ENCODE measurements at places on chromosomes 7 and 10.

GRCh38 chr7:2195400-2196246, 37.1 kb downstream of the MAD1L1 start:
- DNase-seq = no peak

GRCh38 chr10:59995862-59996261, 89.5 kb upstream of the CCDC6 start:
- DNase-seq = no peak

DNA sequence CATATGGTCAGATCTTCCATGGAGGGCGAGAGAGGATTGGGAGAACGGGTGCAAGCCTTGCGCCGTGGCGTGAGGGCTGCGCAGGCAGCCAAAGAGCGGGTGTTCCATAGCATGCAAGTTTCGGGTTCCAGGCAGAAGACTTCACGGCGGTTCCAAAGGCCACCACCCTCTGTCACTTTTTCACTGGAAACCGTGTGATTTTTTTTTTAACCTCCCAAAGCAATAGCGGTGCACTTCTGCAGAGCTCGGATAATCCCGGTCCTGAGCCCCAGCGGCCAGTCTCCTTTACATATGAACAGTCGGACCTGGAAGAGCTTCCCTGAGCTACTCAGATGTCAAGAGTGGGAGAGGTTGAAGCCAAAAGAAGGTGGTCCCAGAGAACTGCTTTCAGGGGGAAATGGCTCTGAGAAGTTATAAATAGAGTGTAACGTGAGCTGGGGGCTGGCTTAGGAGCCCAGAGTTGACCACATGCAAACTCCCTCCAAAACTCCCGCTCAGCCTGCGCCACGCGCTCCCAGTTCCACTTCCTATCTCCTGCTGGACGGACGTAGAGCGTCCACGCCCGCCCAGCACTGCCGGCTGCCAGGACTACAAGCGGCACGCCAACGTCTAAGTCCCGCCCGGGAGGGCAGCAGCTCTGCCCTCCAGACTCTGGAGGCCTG, at the start of gene MEOX2:
Gene MEOX2, minus strand, starts transcription at position 389 of the 662 bp plus-strand sequence. Its CDS starts 281 bp downstream, at position 108.
- no peak for DNase-seq

DNA sequence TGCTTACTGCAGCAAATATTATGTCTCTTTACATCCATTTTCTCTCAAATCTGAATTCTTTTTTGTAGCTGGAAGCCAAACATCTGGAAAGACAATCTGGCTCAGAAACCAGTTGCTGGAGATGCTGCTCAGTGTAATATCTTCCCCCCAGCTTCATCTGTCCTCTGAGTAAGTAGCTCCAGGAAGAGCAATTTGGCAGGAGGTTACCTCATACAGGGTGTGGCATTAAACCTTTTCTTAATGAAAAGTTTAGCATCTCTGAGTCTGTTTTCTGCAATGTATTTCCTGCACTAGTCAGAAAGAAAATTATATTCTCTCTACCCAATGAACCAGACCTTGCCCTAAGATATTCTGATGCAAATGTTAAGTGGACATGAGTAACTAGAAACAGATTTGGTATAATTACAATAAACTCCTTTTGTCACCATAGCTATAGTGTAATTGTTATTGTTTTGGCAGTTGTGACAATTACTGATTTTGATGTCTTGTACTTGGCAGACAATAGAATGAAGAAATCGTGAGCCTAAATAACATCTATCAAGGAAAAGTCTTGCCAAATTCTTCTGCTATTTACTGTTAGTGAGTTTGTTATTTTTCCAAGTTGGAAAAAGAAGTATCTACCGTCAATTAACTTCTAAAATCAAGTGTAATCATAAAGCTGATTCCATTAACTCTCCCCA, 123.3 kb downstream of the WDFY4 start:
- DNase-seq = no peak

Measured in activated CD8-positive, alpha-beta T cell treated with anti-CD3 and anti-CD28 coated beads for 36 hours (primary cell).